ENCODE measurements at places on chromosomes 7 and 10. TPM values are rescaled to one million over a fixed set of nuclear protein-coding genes. Genes with fewer than 3 reads are reported as not detected.
A peak's percentile ranks its signal among the peaks of the same experiment; 100 is the strongest.

The HOXA10 gene
- 0.09 TPM for polyA plus RNA-seq

The FAM180A gene
- polyA plus RNA-seq, result not detected

The LIPF gene
- not detected for polyA plus RNA-seq

The GNGT1 gene
- not detected for polyA plus RNA-seq

The ARHGAP19 gene
- 8.9 TPM for polyA plus RNA-seq

The EPO gene
- polyA plus RNA-seq, result not detected

The POLR2J gene
- 129 TPM for polyA plus RNA-seq

The HMX3 gene
- polyA plus RNA-seq, result not detected

The NPTX2 gene
- 0.16 TPM for polyA plus RNA-seq

The ZNF92 gene
- polyA plus RNA-seq, result 17.8 TPM

GRCh38 chr10:28294169-28294532 is 8.7 kb downstream of the MPP7 start:
- no peak overlapping the region for H3K27ac ChIP-seq
- no peaks in the 10 kb centered on the region for H3K36me3 ChIP-seq
- no peak overlapping the region for H3K4me3 ChIP-seq
- peak; percentile 17 for DNase-seq
- peaks cover 34% of the 10 kb centered on the region for H3K4me1 ChIP-seq
- H3K27me3 ChIP-seq, result no peaks in the 10 kb centered on the region

DNA sequence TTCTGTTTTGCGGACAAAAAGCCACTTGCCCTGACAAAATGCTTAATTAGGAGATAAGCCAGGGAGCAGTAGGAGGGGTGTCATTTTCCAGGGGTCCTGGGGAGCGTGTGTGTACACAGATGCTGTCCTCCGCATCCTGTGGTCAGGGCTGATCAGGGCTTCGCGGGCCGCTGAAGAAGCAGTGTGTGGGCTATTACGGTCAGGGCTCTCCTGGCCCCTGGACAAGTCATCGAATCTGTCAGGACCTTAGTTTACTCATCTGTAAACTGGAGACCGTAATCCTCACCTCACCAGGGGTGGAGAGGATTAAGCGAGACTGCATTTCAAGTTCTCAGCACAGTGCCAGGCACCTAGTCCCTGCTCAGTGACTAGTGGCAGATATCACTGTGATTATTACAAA is 26.0 kb upstream of the MXI1 start:
- H3K27me3 ChIP-seq, result peaks cover 5% of the 10 kb centered on the region
- DNase-seq, result no peak
- H3K27ac ChIP-seq, result no peak overlapping the region
- no peaks in the 10 kb centered on the region for H3K36me3 ChIP-seq
- no peak overlapping the region for H3K4me3 ChIP-seq

DNA sequence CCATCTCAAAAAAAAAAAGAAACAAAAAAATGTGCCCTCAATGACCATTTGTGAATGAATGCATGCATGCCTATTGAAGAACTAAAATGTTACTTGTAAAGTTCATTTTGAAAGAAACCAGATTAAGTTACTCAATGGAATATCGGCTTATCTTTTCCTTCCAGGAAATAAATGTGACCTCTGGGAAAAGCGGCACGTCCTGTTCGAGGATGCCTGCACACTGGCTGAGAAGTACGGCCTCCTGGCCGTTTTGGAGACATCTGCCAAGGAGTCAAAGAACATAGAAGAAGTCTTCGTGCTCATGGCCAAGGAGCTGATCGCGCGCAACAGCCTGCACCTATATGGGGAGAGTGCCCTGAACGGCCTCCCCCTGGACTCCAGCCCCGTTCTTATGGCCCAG is 21.9 kb downstream of the RAB19 start:
- no peak for DNase-seq
- no peaks in the 10 kb centered on the region for H3K36me3 ChIP-seq
- H3K27ac ChIP-seq, result no peak overlapping the region
- H3K4me1 ChIP-seq, result no peaks in the 10 kb centered on the region
- no peak overlapping the region for H3K4me3 ChIP-seq

GRCh38 chr7:100048680-100049079 is 894 bp upstream of the ZSCAN21 start:
- H3K4me3 ChIP-seq, result peak overlapping the region; percentile 75
- no peaks in the 10 kb centered on the region for H3K36me3 ChIP-seq
- peaks cover 6% of the 10 kb centered on the region for H3K4me1 ChIP-seq
- no peak for DNase-seq

GRCh38 chr10:50740293-50740648 is 535 bp downstream of the ASAH2B start:
- no peaks in the 10 kb centered on the region for H3K36me3 ChIP-seq
- peak overlapping the region; percentile 95 for H3K4me3 ChIP-seq
- peak overlapping the region; percentile 73 for H3K27ac ChIP-seq
- H3K27me3 ChIP-seq, result no peaks in the 10 kb centered on the region
- peak; percentile 11 for DNase-seq
- H3K4me1 ChIP-seq, result peaks cover 9% of the 10 kb centered on the region

- no peaks in the 10 kb centered on the region for H3K36me3 ChIP-seq
- no peaks in the 10 kb centered on the region for H3K27me3 ChIP-seq
- no peaks in the 10 kb centered on the region for H3K4me1 ChIP-seq
Measured at GRCh38 chr7:34772296-34772938, 114.4 kb downstream of the NPSR1 start.

DNA sequence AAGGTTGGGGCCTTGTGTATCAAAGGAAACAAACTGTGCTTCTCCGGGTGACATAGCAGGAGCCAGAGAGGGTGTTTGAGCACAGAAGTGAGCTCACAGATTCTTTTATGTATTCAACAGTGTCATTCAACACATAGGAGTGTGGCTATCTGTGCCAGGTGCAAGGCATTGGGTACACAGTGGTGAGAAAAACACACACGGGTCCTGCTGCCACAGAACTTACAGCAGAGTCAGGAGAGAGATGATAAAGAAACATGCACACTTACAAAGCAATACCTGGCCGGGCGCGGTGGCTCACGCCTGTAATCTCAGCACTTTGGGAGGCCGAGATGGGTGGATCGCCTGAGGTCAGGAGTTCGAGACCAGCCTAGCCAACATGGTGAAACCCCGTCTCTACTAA is 16.3 kb upstream of the ECHDC3 start:
- H3K4me1 ChIP-seq, result no peaks in the 10 kb centered on the region
- H3K27me3 ChIP-seq, result no peaks in the 10 kb centered on the region
- no peak overlapping the region for H3K27ac ChIP-seq
- no peaks in the 10 kb centered on the region for H3K36me3 ChIP-seq
- H3K4me3 ChIP-seq, result no peak overlapping the region

- peaks cover 14% of the 10 kb centered on the region for H3K27me3 ChIP-seq
- no peak for DNase-seq
- H3K4me3 ChIP-seq, result no peak within 1 kb of the TSS
- H3K36me3 ChIP-seq, result no peaks in the 10 kb centered on the region
Measured at GRCh38 chr10:70283445-70284399, at the start of gene NPFFR1. NPFFR1 (minus strand) TSS chr10:70284004; CDS start chr10:70283676, 328 bp downstream.

- no peaks in the 10 kb centered on the region for H3K4me1 ChIP-seq
- H3K27me3 ChIP-seq, result no peaks in the 10 kb centered on the region
- H3K27ac ChIP-seq, result no peak overlapping the region
- no peak overlapping the region for H3K4me3 ChIP-seq
- no peak for DNase-seq
Measured at GRCh38 chr10:1403508-1404322, 333.6 kb downstream of the ADARB2 start.

- no peak for DNase-seq
- no peak overlapping the region for H3K27ac ChIP-seq
- no peaks in the 10 kb centered on the region for H3K4me1 ChIP-seq
- H3K36me3 ChIP-seq, result no peaks in the 10 kb centered on the region
- H3K4me3 ChIP-seq, result no peak overlapping the region
Measured at GRCh38 chr10:118986815-118987790, 42.4 kb upstream of the NANOS1 start.

DNA sequence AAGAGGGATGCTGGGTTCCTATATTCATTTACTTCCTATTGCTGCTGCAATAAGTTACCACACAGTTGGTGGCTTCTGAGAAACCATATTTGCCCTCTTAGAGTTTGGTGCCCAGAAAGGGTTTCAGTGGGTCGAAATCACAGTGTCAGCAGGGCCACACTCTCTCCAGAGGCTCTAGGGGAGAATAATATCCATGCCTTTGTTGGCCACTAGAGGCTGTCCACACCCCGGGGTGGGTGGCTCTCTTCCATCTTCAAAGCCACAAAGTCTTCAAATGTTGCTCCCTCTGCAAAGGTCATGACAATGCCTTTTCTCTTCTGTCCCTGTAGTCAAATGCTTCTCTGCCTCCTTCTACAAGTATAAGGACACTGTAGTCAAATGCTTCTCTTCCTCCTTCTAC is 989.4 kb downstream of the CCSER2 start:
- no peak overlapping the region for H3K4me3 ChIP-seq
- no peaks in the 10 kb centered on the region for H3K4me1 ChIP-seq
- no peak overlapping the region for H3K27ac ChIP-seq

- no peaks in the 10 kb centered on the region for H3K27me3 ChIP-seq
- DNase-seq, result no peak
- no peak within 1 kb of the TSS for H3K4me3 ChIP-seq
- H3K36me3 ChIP-seq, result no peaks in the 10 kb centered on the region
Measured at GRCh38 chr7:144048648-144049047, at the start of gene OR2A5. OR2A5 (plus strand) TSS chr7:144048948; CDS start chr7:144050402, 1,454 bp downstream.

- H3K4me3 ChIP-seq, result no peak overlapping the region
- no peaks in the 10 kb centered on the region for H3K4me1 ChIP-seq
- no peak overlapping the region for H3K27ac ChIP-seq
- no peaks in the 10 kb centered on the region for H3K27me3 ChIP-seq
- DNase-seq, result no peak
Measured at GRCh38 chr10:130761788-130762301, 549.7 kb downstream of the TCERG1L start.

DNA sequence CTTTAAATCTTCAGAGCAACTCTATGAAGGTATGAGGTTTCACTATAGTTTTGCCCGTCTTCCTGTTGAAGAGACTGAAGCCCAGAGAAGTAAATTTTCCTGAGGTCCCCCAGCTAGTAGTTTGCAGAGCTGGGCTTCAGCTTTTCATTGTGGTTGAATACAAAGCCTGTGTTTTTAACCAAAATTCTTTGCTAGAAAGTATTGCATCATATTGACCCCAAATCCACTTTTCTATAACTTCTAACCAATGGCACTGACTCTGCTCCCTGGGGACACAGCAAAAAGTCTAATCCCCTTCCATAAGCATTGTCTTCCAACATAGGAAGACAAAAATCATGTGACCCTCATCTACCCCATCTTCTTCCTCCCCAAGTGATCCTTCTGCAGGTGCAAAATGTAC is 93.0 kb downstream of the KCNMA1 start:
- H3K27ac ChIP-seq, result no peak overlapping the region
- no peaks in the 10 kb centered on the region for H3K4me1 ChIP-seq
- H3K27me3 ChIP-seq, result no peaks in the 10 kb centered on the region
- no peak overlapping the region for H3K4me3 ChIP-seq
- no peak for DNase-seq

DNA sequence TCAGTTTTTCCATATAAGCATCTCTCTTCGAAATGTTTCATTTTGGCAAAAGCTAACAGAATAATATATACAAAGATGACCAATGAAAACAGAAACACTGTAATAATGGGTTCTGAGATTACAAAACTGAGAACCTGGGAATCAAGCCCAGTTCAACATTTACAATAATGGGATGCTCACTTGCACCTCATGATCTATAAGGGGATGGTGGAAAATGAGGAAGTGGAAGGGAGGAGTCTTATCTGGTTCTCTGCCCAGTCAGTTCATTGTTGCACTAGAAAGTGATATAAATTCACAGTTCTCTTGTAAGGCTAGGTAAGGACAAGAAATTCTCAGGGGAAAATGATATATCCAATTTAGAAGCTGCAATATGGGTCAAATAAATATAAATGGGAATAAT is 31.7 kb upstream of the RHOBTB1 start:
- no peak overlapping the region for H3K4me3 ChIP-seq
- no peaks in the 10 kb centered on the region for H3K27me3 ChIP-seq
- no peak overlapping the region for H3K27ac ChIP-seq
- H3K4me1 ChIP-seq, result no peaks in the 10 kb centered on the region
- H3K36me3 ChIP-seq, result no peaks in the 10 kb centered on the region
- DNase-seq, result no peak

DNA sequence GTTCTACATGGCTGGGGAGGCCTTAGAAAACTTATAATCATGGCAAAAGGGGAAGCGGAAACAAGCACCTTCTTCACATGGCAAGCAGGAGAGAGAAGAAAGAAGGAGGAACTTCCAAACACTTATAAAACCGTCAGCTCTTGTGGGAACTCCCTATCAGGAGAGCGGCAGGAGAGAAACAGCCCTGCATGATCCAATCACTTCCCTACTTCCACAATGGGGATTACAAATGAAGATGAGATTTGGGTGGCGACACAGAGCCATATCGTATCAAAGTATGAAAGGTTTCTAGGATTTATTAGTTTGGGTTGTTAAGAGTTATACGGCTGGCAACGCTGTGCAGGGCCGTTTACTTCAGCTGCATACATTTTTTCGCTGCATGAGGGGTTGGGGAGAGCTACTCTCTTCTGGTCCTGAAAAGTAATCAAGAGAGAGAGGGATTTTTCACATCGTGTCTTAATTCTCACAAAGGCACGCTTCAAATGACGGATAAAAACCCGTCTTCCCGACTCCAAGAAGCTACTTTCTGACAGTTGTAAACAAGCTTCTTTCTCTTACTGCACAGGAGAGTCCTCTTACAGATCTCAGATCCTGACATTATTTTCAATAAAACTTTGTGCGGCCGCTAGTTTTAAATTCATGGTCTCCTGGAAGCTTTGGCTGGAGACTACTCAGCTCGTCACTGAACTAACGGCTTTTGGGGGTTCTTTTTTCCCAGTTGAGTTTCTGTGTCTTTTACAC is 751 bp upstream of the GTPBP10 start:
- peak overlapping the region; percentile 92 for H3K4me3 ChIP-seq
- no peaks in the 10 kb centered on the region for H3K27me3 ChIP-seq
- H3K4me1 ChIP-seq, result peaks cover 27% of the 10 kb centered on the region
- peak overlapping the region; percentile 96 for H3K27ac ChIP-seq

GRCh38 chr10:5299950-5300349 is 64.8 kb upstream of the UCN3 start:
- no peak overlapping the region for H3K27ac ChIP-seq
- H3K36me3 ChIP-seq, result no peaks in the 10 kb centered on the region
- DNase-seq, result no peak
- H3K4me3 ChIP-seq, result no peak overlapping the region

DNA sequence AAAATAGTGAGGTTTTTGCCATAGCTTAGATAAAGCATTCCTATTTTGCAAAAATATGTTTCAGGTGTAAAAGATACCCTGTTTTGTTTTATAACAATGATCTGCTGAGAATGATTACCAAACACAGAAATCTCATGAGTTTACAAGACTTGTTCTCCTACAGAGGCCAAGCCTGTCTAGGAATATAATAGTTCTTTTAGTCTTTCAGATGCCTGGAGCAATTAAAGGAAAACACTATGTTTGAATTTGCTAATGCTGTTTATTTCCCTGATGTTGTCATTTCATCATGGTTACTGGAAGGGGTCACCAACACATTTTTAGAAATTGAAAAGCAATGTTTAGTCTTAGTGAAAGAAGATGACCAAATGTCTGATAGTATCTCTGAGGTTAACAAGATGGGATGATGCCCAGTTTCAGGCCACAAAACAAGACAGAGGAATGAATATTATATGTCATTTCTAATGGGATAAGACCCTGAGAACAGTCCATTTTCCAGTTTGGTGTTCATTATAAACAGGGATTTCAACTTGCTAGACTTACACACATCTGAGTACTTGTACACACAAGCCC is 559.9 kb downstream of the INHBA start:
- H3K4me1 ChIP-seq, result no peaks in the 10 kb centered on the region
- H3K27me3 ChIP-seq, result no peaks in the 10 kb centered on the region
- no peak for DNase-seq
- no peaks in the 10 kb centered on the region for H3K36me3 ChIP-seq

GRCh38 chr10:132446661-132447445 is 49.9 kb downstream of the PWWP2B start:
- H3K36me3 ChIP-seq, result no peaks in the 10 kb centered on the region
- peak overlapping the region; percentile 53 for H3K4me3 ChIP-seq
- peaks cover 48% of the 10 kb centered on the region for H3K4me1 ChIP-seq
- H3K27me3 ChIP-seq, result no peaks in the 10 kb centered on the region
- DNase-seq, result peak; percentile 64
- H3K27ac ChIP-seq, result peak overlapping the region; percentile 91

All from CD8-positive, alpha-beta memory T cell (primary cell).